ENCODE measurements at places on chromosomes 3 and 15.

DNA sequence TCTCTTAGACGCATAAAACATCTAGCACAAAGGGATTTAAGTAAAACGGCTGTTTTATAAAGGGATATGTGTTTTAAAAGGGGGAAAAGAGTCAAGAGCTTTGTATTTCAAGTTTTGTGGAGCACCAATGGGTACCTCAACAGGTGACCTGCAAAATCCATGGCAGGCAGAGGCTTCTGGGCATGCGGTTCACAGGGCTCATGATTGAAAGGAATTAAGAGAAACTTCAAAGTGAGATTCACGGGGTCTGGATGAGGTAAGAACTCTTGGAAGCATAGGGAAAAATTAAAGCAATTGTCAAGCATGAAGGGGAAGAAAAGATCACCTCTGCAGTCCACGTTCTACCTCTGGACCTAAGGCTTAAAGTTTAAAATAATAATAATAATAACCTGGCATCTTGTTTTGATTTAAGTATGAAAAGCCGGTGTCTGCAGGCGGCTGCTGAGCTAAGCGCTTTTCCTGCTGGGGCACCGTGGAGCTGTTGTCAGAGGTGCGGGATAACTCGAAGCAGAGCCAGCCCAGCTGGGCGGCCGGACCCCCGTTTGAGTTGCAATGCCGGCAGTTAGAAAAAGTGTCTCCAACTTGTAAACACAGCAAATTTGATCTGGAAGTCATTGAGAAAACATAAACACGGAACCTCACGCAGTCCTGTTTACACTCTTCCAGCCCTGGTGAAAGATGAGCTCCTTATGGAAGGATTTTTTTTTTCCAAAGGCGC, 40.5 kb downstream of the HES1 start:
- DNase-seq: peak; percentile 61

DNA sequence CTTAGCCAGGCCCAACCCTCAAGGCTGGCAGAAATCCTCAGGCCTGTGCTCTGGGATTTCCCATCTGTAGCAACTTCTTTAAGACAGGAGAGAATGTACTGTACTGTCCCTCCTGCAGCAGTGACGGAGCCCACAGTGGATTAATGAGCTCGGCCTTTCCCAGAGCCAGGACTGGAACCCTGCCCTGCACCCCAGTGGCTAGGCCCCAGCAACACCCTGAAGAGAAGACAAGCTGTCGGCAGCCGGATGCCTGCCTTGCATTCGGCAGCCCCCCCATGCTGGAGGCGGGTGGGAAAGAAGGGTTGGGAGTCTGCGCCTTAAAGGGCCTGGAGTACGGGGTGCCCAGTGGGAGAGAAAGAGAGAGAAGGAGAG, 32.0 kb downstream of the KLHL25 start:
- no peak for DNase-seq

DNA sequence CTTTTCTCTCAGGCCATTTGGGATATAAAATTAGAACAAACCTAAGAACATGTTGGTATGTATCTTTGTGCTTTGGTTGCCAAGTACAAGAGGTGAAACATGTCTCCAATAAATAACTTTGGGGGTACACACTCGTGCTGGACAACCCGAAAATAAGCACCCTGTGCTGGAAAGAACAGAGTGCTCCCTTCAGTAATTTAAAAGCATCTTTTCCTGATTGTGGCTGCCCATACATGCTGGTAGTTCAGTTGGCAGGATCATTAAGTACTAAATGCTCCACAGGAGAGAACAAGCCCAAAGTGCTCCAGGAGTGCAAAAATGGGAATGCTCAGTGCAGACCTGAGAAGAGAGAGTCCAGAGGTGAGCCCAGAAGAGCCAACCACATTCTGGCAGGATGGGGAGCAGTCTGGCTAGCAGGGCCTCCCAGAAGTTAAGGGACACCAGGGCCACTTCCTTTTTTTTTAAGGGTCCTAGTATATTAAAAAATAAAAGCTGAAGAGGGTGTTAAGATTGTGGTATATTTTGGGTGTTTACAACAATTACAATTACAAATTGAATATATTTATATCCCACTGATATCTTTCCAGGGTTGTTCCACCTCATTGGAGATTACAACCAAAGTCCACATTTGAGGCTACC, 48.6 kb upstream of the SSR3 start:
- no peak for DNase-seq

DNA sequence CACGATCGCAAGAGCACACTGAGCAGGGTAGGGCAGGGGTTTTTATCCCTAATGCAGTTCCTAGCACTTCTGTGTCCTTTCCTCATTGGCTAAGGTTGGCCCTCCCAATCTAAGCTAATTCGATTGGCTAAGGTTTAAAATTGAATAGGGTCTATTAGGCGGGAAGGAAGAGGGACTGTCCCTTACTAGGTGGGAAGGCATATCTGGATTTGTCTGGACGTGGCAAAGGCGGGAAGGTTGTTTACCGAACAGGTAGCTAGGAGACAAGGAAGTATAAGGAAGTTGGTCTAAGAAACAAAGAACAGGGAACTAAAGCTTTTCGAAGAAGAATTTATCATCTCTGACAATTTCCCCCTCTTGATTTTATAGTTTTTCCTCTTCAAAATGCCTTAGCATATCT, 24.8 kb upstream of the ATG7 start:
- DNase-seq: no peak

GRCh38 chr3:169479314-169479939, 184.1 kb downstream of the MECOM start:
- no peak for DNase-seq

- no peak for DNase-seq
These were observed 145.0 kb downstream of the STAC start for GRCh38 chr3:36525115-36525801.

- no peak for DNase-seq
These were observed 466.3 kb upstream of the EPHA3 start for GRCh38 chr3:88641033-88641604.

DNA sequence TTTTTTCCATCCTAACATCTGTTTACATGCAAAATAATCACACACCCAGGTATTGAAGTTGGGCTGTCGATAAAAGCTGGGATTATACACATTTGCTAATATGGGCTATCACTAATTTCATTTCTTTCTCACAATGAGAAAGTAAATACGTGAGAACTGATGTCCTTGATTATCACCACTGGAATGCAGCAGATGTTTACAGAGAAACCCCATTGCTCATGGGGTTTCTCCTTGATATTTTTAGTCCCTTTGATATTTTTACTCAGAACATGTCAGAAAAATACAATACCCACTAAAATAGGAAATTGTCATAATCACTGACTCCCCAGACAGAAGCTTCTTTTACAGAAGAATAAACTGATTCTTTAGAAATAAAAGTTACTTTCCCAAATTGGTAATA, 535.1 kb upstream of the CCDC54 start:
- no peak for DNase-seq

DNA sequence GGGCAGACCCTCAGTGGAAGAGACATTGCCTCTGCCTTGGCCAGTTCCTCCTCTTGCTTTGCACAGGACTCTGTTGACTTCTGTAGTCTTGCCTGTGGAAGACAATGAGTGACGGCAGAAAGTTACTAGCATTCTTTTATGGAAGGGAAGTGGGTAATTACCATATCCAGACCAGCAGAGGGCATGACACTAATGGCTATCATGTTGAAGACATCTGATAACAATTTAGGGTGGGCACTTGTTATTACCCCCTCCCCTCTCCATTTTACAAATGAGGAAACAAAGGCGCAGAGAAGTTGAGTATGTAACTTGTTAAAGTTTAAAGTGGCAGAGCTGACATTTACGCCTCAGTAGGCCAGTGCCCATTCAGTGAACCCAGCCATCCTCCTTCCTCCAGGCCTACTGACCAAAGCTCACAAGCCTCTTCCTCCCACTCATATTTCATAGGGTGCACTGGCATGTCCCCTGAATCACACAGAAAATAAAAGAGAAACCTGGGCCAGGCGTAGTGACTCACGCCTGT, 48.2 kb upstream of the FMN1 start:
- no peak for DNase-seq

- DNase-seq: no peak
These were observed 508.2 kb upstream of the TGFBR2 start for GRCh38 chr3:30098243-30098642.

GRCh38 chr3:83873550-83873949, 1085.2 kb upstream of the CADM2 start:
- DNase-seq: no peak

GRCh38 chr15:60822403-60822802, 343.5 kb upstream of the ICE2 start:
- no peak for DNase-seq

All from right hindlimb (tissue), 1 donor.